ENCODE measurements at places on chromosomes 3 and 15.
A peak's percentile ranks its signal among the peaks of the same experiment; 100 is the strongest.

- no peak for DNase-seq
Measured at GRCh38 chr3:117553461-117553860, 843.9 kb downstream of the TUSC7 start.

- no peak for DNase-seq
Measured at GRCh38 chr15:23998056-23998455, 311.0 kb upstream of the NDN start.

DNA sequence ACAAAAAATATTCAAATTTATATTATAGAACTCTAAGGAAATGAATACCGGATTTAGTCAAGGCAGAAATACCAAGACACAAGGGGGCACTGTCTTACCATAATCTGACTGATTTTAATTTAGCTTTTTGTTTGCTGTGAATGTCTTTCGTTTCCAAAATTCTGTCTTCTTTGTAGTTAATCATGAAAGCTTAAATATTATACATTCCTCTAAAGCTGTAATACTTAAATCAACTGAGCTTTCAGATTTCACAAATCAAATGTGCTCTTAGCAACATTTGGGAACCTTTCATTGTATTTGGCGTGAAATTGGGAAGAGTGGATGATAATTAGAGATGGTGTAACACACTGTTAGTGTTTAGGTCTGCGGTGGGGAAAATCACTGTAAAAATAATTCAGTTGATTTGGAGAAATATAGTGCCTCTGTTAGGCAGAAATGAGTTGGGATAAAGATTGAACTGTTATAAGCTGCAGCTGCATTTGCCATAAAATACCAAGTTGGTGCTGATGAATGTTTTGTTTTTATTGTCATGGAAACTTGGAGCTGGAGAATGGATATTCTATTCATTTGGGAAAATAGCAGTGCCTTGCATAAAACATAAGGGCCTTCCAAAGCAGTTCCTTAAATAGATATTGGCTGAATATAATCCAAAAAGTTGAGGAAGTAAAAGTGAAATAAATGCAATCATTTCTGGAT lies 228.2 kb downstream of the TCF12 start:
- DNase-seq: peak; percentile 30

GRCh38 chr15:71807125-71807629 lies 3.2 kb upstream of the NR2E3 start:
- DNase-seq: no peak

GRCh38 chr15:81955382-81956062 lies 90.3 kb downstream of the MEX3B start:
- no peak for DNase-seq

DNA sequence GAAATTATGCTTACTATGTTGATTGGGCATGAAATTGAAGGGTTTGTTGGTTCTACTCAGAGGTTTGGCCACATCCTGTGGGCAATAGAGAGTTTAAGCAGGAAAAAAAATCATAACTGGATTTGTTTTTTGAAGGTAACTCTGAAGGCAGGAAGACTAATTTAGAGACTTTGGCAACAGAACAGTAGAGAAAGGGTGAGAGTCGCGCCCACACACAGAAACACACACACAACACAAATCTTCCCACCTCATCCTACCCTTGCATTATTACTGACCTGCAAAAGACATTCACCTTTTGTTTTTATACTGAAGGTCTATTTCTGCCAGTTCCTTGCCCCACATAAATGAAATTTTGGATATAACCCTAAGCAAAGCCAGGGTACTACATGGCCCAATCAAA lies 270.6 kb downstream of the TBL1XR1 start:
- no peak for DNase-seq

GRCh38 chr3:41521010-41521655 lies 321.8 kb downstream of the CTNNB1 start:
- DNase-seq: no peak

DNA sequence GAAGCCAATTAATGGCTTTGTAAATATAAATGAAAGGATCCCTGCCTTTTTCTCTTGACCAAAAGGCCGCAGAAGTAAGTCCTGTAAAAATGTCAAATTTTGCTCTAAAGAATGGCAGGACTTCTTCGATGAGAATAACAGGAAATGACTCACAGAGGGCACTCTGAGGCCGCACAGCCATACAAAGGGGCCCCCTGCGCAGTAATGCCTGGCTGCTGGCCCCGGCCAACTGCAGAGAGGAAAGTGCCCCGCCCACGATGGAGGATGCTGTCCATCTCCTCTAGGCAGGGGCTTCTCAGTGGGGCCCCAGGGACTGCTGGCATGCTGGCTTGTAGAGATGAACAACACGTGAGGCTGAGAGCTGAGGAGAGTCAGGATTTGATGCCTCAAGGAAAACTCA lies 18.1 kb upstream of the SCN10A start:
- DNase-seq: no peak

DNA sequence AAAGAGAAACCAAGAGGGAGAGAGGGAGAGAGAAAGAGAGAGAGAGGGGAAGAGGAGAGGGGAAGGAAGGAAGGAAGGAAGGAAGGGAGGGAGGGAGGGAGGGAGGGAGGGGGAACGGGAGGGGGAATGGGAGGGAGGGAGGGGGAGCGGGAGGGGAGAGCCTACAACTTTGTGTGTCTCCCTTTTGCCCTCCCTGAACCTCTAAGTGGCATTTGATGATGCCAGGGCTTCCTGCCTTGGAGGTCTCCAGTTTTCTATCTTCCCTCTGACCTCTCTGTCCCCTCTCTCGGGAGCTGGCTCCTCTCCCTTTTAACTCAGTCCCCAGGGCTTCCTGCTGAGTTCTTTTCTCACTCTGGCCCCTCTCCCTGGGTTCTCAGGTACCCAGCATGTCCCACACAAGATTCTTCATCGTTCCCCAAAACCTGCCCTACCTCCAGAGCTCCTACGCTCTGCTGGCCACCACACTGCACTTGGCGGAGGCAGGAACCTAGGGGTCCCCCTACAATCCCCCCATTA lies 12.5 kb upstream of the FAM174B start:
- no peak for DNase-seq

- DNase-seq: no peak
Measured at GRCh38 chr15:90042356-90042755, 41.2 kb downstream of the ZNF710 start.

GRCh38 chr3:192077795-192078497 lies 617.0 kb downstream of the PYDC2 start:
- no peak for DNase-seq

GRCh38 chr3:151226088-151226563 lies 23.1 kb upstream of the GPR171 start:
- no peak for DNase-seq

DNA sequence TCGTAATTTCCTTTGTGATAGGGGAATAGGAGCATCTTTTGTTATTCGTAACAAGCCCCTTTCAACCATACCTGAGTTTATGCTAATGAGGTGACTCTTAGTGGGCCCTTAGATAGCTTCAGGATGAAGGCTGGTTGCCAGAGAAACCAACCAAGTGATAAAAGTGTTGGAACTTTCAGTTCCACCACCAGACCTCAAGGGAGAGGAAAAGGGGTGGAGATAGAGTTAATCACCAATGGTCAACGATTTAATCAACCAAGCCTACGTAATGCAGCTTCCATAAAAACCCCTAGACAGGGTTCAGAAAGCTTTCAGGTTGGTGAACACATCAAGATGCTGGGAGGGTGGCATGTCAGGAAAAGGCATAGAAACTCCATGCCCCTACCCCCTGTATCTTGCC lies 33.0 kb downstream of the HERC1 start:
- DNase-seq: no peak

GRCh38 chr15:39267685-39268084 lies 313.2 kb upstream of the THBS1 start:
- DNase-seq: no peak

GRCh38 chr15:38819387-38819950 lies 254.9 kb upstream of the RASGRP1 start:
- no peak for DNase-seq

GRCh38 chr15:74337607-74338211 lies 29.7 kb downstream of the CYP11A1 start:
- DNase-seq: no peak

GRCh38 chr3:111924283-111924682 lies 54.5 kb upstream of the ABHD10 start:
- DNase-seq: peak; percentile 99

GRCh38 chr3:151866711-151867410 lies 6.6 kb upstream of the SUCNR1 start:
- DNase-seq: no peak

DNA sequence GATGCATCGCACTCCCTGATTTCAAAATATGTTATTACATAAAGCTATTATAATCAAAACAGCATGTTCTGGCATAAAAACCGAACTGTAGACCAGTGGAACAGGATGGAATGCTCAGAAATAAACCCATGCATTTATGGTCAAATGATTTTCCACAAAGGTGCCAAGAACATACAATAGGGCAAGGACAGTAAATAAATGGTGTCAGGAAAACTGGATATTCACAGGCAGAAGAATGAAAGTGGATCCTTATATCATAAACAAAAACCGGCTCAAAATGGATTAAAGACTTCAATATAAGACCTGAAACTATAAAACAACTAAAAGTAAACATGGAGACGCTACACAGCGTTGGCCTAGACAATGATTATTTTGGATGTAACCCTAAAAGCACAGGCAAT lies 22.6 kb downstream of the USP50 start:
- DNase-seq: no peak

- no peak for DNase-seq
Measured at GRCh38 chr3:126040386-126040785, 43.5 kb downstream of the SLC41A3 start.
